ENCODE measurements at places on chromosomes 3 and 15.

DNA sequence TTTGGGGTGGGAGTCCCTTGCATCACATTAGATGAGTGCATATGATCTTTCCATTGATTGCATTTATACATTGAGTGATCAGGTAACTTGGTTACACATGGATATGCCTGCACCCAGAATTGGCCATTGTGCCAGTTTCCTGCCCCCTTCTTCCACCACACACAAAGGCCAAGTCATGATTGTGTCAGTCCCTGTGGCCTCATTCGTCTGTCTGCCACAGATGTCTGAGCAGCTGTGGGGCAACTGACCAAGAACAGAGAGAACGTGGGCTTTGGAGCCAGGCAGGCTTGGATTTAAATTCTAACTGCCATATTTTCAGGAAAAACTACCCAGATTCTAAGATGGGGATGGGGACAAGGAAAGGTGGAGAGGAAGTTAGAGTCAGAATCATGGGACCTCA is 27.0 kb downstream of the CCNL1 start:
- DNase-seq = no peak

DNA sequence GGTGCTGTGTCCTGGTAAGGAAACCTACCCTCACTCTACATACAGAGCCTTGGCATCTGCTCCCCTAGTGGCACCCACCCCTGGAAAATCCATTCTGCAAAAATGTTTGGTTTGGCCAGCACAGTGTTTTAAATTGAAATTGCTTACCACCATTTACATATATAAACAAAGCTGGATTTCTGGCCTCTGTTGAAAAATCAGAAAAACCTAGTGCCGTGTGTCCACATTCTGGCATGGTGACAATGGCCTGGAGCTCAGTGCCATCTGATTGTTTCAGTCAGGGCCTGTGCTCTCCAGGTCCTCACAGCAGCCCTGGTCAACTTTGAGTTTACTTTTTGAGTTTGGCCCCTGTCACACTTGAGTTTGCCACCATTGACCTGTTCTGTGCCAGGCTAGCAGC is 2.9 kb upstream of the IL17RC start:
- no peak for DNase-seq

DNA sequence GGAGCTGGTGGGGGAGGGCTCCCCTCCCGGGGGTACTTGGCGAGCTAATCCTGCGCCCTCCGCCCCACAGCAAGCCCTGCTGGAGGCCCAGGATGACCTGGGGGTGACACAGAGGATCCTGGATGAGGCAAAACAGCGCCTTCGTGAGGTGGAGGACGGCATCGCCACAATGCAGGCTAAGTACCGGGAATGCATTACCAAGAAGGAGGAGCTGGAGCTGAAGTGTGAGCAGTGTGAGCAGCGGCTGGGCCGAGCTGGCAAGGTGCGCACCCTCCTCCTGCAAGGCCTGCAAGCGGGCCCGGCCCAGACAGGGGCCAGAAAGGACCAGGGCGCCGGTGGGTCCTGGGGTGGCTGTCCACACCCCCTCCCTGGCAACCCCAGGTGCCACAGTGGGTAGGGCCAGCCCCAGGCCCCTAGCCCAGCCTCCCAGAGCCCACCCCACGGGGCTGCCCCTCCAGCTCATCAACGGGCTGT is 56.5 kb downstream of the SEMA3G start:
- DNase-seq = no peak

- peak; percentile 61 for DNase-seq
These were observed 126.7 kb upstream of the PRICKLE2 start for GRCh38 chr3:64351713-64352638.

DNA sequence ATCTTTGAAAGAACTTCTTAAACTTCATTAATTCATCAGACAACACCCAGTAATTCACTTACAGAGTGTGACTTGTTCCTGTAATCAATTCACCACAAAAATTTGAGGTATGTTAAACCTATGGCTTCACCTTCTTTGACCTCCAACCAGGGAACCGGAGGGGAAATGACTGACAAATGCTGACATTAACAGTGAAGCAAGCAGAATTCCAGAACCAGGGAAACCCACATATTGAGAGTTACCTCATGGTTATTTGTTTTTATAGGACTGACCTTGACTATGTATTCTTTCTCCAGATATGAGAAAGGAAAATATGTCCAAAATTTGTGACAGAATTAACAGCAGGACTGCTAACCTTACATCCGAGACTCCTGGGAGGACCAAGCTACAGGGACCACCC is 2.7 kb downstream of the P3H2 start:
- no peak for DNase-seq

- no peak for DNase-seq
These were observed 14.3 kb downstream of the BHLHE40 start for GRCh38 chr3:4993276-4994143.

DNA sequence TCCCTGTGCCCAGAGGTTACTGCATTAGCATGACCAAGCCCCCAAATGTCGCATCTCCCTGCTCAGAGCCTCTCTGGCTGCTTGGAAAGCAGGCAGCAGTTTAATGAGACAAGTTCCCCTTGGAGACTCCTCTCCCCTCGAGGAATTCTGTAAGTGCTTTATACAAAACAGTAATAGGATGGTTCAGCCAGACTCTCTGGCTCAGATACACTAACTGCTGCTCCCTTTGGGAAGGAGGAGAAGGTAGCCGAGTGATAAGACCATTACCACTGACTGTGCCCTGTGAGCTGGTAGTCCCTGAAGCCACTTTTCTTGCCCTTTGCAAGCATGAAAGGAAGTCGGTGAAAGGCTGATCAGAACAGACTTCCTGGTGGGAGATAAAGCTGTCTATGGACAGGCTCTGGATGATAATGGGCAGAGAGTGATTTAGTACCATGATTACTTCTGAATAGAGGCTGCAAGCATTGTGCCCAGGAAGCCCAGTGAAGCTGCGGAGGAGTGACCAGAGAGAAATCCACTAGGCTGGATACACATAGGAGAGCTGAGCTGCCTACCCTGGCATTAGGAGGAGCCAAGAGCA is 100.8 kb downstream of the SEMA6D start:
- no peak for DNase-seq

- no peak for DNase-seq
These were observed 11.5 kb downstream of the FEZF2 start for GRCh38 chr3:62361824-62362223.

DNA sequence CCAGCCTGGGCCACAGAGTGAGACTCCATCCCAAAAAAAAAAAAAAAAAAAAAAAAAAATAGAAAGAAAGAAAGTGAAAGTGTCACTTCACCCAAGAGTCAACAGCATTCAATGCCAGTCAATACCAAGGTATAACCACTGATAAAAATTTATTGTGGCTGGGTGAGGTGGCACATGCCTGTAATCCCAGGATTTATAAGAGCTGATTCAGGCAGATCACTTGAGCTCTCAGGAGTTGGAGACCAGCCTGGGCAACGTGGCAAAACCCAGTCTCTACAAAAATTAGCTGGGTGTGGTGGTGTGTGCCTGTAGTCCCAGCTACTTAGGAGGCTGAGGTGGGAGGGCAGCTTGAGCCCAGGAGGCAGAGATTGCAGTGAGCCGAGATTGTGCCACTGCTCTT is 46.5 kb upstream of the PIK3CB start:
- no peak for DNase-seq

DNA sequence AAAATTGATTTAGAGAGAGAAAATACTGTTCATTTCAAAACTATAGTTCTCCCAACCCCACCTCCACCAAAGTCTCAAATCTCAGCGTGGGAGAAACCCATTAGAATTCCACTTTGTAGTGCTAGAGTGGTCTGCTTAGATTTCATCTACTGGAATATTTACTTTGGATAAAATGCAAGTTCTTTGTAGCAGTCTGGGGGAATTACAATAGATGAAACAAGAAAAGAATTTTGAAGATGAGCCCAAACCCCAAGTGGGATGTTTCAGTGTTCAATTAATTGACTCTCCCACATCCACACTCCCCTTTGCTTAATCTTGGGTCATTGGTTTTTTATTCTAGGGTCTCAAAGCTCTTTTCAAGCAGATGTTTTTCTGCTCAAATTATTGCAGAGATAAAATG is 97.8 kb downstream of the RPL22L1 start:
- DNase-seq = no peak

- no peak for DNase-seq
These were observed 1134.9 kb downstream of the ROBO2 start for GRCh38 chr3:78174821-78175220.

- peak; percentile 61 for DNase-seq
These were observed 24.7 kb downstream of the MYO5A start for GRCh38 chr15:52503788-52504496.

- DNase-seq = no peak
These were observed 97.2 kb downstream of the MYO9A start for GRCh38 chr15:72020799-72021198.

GRCh38 chr15:32838820-32839219 is 121.0 kb downstream of the GREM1 start:
- peak; percentile 64 for DNase-seq

GRCh38 chr15:56887782-56888438 is 30.5 kb upstream of the TCF12 start:
- DNase-seq = no peak

DNA sequence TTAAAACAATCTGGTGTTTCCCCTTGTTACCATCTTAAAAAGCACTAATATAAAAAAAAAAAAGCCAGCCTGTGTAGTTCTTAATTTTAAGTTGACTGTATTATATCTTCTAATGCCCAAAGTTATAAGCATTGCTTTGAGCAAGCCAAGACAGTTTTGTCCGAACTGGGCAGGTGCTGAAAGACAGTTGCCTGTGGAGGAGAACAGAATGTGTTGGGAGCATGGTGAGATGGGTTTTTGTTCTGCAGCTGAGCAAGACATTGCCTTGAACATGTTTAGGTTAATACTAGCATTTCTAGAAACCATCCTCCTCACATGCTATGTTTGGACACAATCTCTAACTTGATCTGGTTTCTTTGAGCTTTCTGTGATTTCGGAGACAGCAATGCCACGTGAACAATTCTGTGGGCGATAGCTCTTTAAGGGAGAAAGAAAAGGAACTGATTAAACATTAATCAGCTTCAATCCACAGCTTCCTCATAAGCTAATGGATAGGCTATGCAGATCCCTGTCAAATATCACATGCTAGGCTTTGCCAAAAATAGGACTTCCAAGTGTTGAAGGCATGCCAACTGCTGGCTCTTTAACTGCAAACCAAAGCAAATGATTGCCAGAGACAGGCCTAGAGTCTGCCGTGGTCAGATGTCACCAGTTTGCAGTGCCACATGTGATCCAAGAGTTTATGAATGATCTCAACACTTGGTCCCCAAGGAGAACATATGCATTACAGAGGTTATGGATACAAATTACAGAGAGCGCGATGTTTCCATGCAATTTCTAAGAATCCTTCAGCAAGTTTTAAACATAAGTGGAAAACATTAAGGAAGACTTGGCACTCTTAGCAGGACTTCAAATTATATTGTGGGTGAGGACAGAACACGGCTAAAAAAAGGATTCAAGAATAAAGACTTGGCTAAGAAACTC is 428.1 kb downstream of the ROBO2 start:
- DNase-seq = no peak

- no peak for DNase-seq
These were observed 142.0 kb upstream of the ATP2B2 start for GRCh38 chr3:10647376-10647775.

DNA sequence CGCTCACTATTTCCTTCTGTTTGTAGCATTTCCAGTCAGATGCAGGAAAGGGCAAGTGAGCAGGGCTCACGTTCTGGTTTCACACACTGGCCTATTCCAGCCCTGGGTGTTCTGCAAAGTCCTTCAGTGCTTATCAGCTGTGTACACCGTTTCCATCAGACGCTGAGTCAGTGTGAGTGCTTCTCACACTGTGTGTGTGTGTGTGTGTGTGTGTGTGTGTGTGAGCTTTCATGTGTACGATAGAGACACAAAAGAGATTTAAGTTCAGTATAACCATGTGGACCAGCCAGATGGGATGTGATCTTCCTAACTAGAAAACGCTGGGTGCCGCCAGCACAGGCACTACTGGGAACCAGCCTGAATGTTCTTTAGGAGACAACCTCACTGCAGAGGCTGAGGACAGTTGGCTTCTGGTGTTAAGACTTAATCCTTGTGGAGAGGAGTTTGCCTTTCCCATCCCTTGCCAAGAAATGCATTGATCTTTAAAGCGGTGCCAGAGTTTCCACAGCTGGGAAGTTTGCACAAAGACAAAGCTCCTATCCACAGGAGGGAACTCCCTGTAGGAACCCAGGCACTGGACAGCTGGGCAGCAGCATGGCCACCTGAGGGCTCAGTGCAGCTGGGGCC is 3.9 kb upstream of the CHSY1 start:
- peak; percentile 86 for DNase-seq

- no peak for DNase-seq
These were observed 30.2 kb downstream of the HEG1 start for GRCh38 chr3:125025642-125026041.

GRCh38 chr3:183515968-183516851 is 39.3 kb downstream of the KLHL6 start:
- no peak for DNase-seq

Data from fibroblast of the aortic adventitia (primary cell).